ENCODE measurements at places on chromosomes 1 and 21.

DNA sequence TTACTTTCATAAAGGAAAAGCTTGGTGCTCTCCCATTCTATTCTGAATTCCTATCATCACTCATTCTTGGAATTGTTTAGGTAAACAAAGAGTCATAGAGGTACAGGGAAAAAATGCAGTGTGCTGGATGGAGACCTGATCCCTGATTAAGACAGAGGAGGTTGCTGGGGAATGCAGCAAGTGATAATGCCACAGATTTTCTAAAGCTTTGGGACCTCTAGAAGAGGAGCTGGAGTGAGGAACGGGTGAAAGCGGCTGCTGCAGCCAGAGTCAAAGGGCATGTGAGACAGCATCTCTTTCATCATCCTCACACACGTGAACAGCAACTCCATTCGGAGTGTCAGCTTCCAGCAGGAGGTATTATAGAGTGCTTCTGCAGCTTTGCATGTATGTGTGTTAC, 54.9 kb upstream of the DIPK1A start:
- no peak for DNase-seq

GRCh38 chr1:33007190-33008050, 29.3 kb downstream of the AK2 start:
- no peak for DNase-seq

DNA sequence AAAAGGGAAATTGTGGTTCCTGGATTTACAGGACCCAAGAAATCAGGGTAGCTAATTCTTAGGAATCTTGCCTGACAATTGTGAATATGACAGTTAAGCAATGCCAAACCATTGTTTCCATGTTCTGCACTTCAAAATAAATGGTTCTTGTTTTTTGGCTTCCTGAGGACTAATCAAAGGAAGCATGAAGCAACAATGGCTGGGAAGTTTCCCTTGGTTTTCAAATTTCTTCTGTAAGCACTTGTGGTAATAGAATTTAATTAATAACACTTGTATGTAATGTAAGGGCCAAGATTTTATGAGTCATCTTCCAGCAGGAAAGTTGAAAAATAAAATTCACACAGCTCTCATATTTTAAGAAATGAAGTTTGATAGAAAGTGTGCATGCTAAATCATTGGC, 31.7 kb downstream of the JAM2 start:
- no peak for DNase-seq

DNA sequence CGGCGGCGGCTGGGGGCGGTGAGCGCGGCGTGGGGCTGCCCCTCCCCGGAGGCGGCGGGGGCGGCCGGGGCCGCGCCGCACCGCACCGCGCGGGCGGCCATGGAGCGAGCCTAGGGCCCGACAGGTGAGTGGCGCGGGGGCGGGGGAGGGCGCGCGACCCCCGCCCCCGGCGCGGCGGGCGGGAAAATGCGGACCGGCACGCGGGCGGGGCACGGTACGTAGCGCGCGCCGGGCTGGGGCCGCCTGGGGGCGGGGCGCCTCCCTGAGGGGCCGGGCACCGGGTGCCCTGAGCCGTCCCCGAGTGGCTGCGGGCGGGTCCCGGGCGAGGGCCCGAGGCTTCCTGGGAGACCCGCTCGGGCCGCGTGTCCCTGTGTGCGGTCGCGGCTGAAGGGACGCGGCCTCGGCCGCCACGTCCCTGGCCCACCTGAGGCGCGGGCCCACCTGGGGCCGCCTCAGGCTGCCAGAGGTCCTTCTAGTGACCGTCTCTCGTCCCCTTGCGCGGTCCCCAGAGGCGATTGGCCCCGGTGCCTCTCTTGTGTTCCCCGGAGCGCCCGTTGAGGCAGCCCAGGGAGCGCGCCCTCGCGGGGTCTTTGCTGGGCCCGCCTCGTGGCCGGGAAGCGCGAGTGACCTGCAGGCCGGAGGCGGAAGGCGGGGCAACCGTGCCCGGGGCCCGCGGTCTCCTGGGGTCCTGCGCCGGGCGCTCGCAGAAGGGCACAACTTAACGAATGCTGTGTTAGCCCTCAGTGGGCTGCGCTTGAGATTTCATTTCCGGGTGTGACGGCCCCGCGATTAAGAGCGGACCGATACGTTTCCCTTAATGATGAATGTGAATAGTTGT, 500 bp downstream of the FAM20B start:
- peak; percentile 6 for DNase-seq

GRCh38 chr21:24076179-24076578, 1531.1 kb downstream of the MRPL39 start:
- no peak for DNase-seq

- DNase-seq, result no peak
Measured at GRCh38 chr1:245875581-245876261, 631.4 kb downstream of the SMYD3 start.

DNA sequence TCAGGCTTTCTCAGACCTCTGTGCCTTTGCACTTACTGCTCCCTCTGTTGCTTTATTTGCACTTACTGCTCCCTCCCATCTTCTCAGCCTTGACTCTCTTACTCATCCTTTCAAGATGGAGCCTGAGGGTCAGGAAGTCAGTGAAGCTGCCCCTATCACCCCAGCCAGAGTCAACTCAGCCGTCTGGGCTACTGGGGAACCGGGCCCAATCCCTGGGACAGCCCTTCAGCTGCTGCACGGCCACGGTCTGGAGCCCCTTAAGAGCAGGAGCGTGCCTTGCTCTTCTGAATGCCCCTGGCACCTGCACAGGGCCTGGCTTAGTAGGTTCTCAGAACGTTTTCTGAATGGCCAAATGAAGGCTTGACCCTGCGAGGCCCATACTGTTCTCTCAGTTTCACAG, 244.4 kb downstream of the FOXD2 start:
- DNase-seq, result no peak

DNA sequence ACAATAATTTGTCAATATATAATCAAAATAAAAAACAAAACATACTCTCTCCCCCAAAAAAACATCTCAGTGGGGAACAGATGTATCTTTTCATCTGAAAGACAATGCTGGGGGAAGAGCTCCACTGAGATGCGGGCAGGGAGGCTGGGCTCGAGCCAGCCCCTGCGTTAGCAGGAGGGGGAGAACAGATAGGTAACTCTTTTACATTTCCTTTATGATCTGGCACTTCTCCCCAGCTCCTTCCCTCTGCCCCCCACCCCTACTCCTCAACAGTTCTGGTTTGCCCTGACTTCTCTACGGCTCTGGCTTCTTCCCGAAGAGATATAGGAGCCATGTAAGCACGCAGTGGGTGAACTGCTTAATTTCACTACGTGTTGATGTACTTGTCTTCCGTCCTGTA, 12.4 kb downstream of the LEPR start:
- DNase-seq, result no peak

GRCh38 chr1:88461007-88461406, 223.1 kb upstream of the PKN2 start:
- no peak for DNase-seq

GRCh38 chr1:186059752-186060151, 315.3 kb downstream of the TPR start:
- no peak for DNase-seq

DNA sequence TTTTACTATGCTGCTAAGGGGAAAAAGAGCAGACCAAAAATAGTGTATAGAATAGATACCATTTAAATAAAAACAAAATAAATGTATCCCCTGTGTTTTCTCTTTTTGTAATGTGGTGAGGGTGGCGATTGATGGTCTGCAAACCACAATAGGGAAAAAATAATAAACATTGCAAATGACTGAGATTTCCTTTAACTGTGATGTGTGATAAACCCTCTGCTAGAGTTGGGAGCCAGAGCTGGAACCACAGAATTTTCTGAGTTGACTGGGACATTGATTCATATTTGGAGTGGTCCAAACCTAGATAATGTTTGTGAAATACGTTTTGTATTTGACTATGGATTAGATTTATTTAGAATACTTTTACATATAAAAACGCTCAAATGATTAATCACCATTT, 70.6 kb upstream of the PTGFR start:
- DNase-seq, result no peak

GRCh38 chr1:118970451-118970850, 17.7 kb downstream of the TBX15 start:
- DNase-seq, result no peak

GRCh38 chr1:7921796-7922195, 18.8 kb downstream of the TNFRSF9 start:
- no peak for DNase-seq

DNA sequence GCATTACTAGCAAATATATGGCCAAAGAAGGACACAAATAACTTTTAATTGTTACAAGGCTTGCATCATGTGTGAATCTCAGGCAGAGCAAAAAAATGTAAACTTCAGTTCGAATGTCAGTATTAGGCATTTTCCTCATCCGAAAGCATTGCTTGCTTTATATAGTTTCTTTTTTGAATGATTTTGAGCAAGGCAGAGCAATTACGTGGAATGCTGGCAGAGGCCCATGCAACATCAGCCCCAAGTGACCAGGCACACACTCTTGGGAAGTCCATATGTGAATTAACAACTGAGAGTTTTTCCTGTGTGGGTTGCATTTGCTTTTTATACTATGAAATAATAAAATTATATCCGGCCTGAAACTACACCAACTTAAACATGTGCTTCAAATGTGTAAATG, 274.8 kb downstream of the PTPRC start:
- no peak for DNase-seq

GRCh38 chr1:74504125-74504932, 8.1 kb downstream of the LRRC53 start:
- DNase-seq, result peak; percentile 34

DNA sequence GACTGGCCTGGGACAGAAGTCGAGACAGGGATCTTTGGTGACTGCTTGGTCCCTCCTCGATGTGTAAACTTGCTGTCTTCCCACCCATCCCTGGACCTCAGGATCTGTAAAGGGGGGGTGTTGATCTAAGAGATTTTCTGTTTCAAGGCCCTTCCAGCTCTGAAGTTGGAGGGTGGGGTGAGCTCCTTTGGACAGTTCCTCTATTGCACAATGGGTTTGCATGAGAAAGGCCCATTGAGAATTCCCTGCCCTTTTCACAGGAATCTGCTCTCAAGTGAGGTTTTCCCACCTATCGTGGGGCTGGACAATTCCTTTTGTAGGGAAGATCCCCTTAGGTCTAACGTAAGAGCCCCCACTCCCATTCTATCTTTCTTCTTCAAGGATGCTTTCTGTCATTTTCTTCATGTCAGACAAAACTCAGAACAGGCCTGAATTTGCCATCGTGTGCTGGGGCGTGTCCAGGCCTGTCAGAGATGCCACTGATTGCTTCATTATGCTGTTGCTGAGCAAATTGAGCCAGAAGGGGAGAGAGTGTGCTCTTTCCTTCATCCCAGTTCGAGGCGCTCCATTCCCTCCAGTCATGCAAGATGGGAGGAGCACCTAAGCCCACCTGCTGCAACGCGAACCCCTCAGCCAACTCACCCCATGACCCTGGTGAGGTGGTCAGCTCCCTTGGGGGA, 149.9 kb upstream of the IGSF21 start:
- no peak for DNase-seq

DNA sequence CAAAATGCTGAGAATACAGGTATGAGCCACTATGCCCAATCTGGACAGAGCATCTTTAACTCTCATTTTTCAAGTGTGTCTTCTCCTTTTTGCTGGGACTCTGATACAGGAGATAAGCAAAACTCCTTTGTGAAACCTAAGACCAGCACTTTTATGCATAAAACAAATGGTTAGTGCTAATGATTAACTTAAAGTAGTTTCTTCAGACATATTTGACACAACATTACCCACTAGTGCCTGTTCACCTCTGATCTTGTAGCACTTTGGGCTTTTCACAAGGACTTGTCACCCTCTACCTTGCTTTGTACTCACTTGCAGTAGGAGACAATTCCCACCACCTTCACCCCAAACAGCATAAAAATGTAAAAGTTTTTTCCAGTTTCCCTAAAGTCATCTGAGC, 216.3 kb downstream of the RGS7 start:
- no peak for DNase-seq

- no peak for DNase-seq
Measured at GRCh38 chr21:35663856-35664606, 396.3 kb downstream of the SETD4 start.

- DNase-seq, result no peak
Measured at GRCh38 chr1:22223176-22223575, 80.3 kb upstream of the WNT4 start.

DNA sequence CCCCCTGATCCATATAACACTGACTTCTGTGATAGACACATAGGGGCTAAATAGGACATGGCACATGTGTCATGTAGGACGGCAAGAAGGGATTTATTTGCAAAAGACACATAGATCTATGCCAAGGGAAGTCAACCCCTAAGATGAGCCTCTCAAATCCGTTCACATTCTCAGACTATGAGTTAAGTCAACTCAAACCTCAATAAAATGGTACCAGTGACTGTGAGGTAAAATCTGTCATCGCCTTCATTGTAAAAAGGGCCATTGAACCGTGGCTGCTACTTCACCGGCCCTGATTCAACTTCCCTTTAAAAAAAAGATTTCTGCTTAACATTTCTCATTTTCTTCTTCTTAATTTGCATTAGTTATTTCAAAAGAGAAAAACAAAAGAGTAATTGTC, 144.0 kb downstream of the ZNF281 start:
- no peak for DNase-seq

- DNase-seq, result no peak
Measured at GRCh38 chr21:45105906-45106485, 31.6 kb downstream of the ADARB1 start.

GRCh38 chr1:110634455-110635311, 28.5 kb upstream of the KCNA2 start:
- no peak for DNase-seq

- no peak for DNase-seq
Measured at GRCh38 chr1:160807247-160807646, 11.3 kb downstream of the LY9 start.

DNA sequence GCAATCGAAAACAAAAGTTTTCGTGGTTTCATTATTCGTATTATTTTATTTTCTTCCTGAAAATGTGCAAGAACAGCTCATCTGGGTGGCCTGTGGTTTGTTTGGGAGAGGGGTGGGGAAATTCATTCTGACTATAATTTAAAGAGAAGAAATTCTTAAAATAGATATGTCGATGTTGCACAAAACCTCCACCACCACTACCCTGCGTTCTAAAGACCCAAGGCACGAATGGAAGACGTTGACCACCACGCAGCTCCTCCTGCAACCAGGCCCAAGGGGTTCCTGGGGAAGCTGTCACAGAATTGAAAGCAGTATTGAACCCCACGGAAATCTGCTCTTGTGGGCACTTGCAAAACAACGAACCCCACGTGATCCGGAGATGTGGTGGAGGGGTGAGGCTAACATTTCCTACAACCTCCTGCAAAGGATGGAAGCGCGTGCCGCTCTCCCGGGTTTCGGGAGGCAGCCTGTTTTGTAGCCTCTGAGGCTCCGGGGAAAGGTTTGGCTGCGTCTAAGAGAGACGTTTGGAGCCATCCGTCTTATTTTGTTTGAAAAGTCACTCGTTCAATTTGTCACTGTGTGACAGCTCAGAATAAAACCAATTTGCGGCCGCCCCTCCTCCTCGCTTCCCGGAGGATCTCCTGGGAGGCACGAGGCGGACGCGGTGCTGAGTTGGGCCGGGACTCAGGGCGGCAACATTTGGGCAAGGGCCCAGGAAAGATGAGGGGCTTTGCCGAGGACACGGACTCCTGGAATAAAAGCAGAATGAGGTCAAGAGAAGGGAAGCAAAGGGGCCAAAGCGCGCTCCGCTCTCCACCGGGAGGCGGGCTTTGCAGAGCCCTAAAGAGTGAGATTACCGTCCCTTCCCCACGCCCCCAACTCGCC, 810 bp upstream of the HLX start:
- no peak for DNase-seq

GRCh38 chr1:16371725-16372124, 4.7 kb downstream of the SZRD1 start:
- no peak for DNase-seq

All from NCI-H2081 treated with DMSO at 0.1 percent for 48 hours (cell line).